ENCODE measurements at places on chromosomes 11 and 22.
A peak's percentile ranks its signal among the peaks of the same experiment; 100 is the strongest.

DNA sequence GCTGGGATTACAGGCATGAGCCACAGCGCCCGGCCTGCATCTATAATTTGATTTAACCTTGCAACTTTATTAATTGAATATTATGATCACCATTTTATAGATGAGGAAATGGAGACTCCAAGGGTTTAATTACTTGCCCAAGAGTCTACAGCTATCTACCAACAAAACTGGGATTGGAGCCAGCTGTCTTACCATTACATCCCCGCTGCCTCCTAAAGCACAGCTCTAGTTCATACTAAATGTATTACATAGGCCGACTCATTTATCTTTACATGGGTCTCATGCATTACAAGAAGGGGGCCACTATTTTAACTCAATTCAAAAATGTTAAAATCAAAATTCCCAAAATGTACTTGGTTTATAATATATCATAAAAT lies 14.1 kb upstream of the TMA7B start:
- DNase-seq = no peak

GRCh38 chr11:127679816-127680545 lies 679.4 kb upstream of the KIRREL3 start:
- DNase-seq = no peak

DNA sequence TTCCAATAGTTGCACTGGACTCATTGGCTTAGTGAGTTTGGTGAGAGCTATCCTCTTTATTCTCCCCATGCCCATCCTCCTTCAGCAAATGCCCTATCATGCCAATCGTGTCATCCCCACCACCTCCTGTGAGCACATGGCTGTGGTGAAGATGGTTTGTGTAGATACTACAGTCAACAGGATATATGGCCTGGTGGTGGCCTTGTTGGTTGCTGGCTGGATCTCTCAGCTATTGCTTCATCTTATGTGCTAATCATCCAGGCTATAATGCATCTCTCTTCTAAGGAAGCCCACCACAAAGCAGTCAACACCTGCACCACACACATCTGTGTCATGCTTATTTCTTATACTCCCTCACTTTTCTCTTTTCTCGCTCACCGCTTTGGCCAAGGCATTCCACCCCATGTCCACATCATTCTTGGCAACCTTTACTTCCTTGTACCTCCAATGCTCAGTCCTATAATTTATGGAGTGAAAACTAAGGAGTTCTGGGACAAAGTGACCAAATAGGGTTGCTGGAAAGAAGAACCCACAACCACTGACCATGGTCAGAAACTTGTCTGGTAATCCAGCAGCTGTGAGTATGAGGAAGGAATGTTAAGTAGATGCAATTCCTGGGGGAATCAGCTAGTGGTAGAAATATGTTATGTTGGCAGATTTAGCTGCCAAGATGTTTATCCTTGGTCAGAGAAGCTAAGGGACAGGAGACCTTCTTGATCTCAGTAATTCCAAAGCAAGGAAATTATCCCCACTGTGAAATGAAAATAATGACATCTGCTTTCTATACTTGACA lies 16.3 kb upstream of the OR56B1 start:
- DNase-seq = peak; percentile 26

DNA sequence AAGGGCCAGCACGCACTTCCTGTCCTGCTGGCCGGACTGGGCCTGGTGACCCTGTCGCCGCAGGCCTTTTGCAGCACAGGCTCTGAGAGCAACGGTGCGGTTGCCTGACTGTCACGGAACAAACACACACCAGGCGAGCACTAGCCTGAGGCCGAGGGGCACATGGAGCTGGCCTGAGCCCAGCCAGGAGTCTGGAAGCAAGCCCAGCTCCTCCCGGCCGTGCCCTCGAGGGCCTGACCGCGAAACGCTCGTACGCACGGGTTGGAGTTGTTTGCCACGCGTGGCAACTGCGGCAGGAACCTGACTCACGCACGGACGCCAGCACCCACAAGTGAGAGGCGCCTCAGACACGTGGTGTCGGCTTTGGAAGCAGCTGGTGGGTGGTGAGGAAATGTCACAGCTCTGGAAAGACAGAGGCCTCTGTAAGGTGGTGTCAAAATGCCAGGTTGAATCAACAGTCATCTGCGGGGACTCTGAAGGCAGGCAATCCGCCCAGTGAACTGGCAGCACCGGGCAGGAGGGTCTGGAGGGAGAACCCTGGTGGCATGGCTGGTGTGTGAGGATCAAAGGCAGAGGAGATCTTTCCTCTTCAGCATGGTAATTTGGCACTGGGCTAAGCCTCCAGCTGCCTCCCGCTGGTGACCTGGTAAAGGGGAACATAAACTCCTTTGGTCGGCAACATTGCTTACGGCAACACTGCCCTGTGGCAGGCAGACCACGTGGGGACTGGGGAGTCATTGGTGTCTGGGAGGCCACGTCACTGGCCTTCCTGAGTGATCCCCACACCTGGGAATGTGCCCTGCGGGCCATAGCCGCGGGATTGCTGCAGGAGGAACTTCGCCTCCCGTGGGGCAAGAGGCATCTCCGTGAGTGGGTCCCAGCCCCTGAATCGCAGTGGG lies 15.3 kb upstream of the IL17REL start:
- DNase-seq = no peak

- DNase-seq = peak; percentile 91
These were observed 84.1 kb downstream of the LARGE2 start for GRCh38 chr11:46006418-46007070.

All from OCI-M1 (cell line).